HCT116 (cell line): ENCODE measurements at places on chromosomes 1 and 21. TPM values are rescaled to one million over a fixed set of nuclear protein-coding genes. Genes with fewer than 3 reads are reported as not detected.
A peak's percentile ranks its signal among the peaks of the same experiment; 100 is the strongest.

The GABRD gene
- total RNA-seq, result 15.6 TPM

- no peak for DNase-seq
These were observed 39.6 kb upstream of the CLSTN1 start for GRCh38 chr1:9863371-9863770.

The PGLYRP3 gene
- not detected for total RNA-seq

DNA sequence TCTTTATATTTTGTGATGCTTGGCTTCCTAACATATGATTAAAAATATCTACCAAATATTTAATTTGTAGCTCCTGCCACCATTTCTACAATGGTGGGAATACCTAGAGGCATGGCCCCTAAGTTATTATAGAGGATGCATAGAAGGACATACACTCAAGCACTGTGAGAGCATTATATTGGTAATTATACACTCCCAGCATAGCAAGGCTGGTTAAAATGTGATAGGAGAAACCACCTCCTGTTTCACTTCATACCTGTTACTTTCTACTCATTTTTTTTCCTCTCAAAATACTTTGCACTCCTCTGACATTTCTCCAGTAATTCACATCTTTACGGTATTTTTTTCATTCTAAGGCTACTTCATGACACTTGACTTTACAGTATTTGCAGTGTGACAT is 92.9 kb downstream of the HS2ST1 start:
- no peak for DNase-seq

GRCh38 chr1:153355445-153356071 is 2.1 kb upstream of the S100A9 start:
- peak; percentile 46 for DNase-seq

- no peak for DNase-seq
These were observed 147.5 kb downstream of the ZC3H11B start for GRCh38 chr1:219465212-219466093.

DNA sequence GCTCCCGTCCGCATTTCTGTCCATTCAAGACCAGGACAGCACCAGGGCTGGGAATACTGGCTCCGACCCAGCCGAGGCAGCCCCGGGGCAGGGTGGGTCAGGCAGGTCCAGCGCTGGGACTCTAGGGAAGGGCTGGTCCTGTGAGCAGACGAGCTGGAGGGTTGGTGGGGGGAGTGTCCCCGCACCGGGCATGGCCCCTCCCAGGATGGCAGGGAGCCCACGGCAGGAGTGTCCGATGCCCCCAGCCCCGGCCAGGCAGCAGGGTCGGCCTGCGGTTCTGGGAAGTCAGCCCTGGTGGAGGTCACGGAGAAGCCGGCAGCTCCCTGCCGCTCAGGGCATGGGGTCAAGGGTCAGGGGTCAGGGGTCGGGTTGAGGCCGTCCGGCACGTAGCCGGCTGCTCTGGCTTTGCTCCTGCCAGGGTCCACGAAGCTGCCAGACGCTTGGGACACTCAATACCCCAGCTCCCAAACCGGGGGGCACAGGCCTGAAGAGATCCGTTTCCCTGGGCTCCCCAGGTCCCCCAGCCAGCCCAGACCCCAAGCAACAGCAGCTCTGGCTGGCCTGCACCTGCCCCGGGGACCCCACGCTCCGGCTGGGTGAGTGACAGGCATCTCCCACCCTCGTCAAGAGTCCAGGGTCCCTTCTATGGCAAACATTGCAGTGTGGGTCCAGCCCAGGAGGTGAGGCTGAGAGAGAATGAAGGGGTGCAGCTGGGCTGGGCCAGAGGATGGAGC is 6.7 kb downstream of the C1QTNF12 start:
- no peak for DNase-seq

GRCh38 chr1:221141096-221141495 is 261.9 kb downstream of the HLX start:
- DNase-seq, result no peak

GRCh38 chr1:15364740-15365139 is 44.9 kb upstream of the EFHD2 start:
- DNase-seq, result no peak

DNA sequence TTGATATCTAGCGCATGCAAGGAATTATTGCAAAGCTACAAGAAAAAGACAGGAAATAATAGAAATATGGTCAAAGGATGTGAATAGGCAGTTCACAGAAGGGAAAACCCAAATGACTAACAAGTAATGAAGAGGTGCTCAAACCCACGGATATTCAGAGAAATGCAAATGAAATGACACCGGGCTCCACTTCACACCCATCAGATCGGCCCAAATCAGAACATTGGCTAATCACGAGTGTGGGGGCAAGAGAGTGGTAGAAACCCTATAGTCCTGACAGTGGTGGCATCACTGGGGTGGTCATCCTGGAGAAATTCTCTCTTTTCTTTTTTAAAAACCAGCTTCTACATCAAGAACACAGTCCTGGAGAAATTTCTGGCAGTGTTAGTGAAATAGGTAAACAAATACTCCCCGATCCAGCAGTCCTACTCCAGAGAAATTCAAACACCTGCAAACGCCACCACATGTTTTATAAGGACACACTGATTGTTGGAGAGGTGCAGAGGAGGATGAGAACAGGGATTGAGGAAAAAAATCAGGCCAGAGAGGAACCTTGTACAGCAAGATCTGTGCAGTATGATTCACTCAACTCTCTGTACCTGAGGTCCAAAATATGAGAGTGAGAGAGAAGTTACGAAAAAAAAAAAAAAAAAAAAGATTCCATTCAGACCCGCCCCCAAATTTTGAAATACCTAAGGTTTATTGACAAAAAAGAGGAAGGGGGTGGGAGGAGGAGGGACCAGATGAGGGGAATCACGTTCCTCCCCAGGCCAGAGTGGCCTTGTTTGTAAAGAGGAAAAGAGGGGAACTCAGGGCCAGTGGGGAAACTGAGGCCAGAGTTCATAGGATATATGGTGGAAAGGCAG is 9.2 kb upstream of the TNFRSF1B start:
- DNase-seq, result no peak

GRCh38 chr1:34398241-34398915 is 221.7 kb downstream of the C1orf94 start:
- DNase-seq, result no peak

GRCh38 chr1:162336621-162337285 is 39.9 kb downstream of the SPATA46 start:
- DNase-seq, result no peak

- DNase-seq, result no peak
These were observed 88.9 kb upstream of the TNFSF4 start for GRCh38 chr1:173295995-173296394.
